ENCODE measurements at places on chromosomes 4 and X.

- DNase-seq = no peak
These were observed 48.8 kb upstream of the RELL1 start for GRCh38 chr4:37734989-37735388.

- no peak for DNase-seq
These were observed 32.8 kb downstream of the HTT start for GRCh38 chr4:3107271-3107670.

DNA sequence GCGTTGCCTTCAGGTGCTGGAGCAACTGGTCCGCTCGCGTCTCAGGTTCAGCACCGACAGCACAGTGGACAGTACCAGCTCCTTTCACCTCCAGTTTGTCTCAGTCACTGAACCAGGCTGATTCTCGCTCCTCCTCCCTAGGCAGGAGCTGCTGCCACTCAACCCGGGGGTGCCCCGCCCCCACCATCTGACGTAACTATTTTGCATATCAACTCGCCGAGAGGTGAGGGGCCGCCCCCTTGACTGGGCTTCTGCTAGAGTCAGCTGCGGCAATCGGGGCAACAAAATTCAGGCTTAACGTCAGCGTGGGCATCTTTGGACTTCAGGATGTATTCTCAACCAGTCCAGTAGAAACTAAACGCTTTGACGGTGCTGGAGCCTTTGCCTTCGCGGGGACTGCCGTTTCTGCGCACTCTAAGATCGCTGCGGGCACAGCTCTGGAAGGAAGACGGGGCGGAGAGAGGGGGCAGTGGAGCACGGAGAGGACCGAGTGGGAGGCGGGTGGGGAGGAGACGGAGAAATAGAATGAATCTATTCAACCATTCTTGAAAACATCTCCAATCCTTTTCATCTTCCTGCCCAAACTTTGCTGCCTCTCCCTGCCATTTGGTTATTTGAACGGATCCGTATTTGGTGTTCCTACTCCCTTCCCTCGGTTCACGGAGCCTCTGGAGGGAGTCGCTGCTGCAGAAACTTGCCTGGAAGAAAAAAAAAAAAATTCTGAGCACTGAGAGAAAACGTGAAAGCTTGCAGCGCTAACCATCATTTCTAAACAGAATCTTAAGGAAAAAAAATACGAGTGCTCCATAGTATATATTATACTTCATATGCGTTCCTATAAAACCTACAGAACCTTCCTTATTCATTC is at the start of gene FSTL5:
FSTL5 (minus strand) TSS at position 109 of the 868 bp plus-strand sequence. CDS start 52,604 bp downstream, outside the sequence.
- no peak for DNase-seq

DNA sequence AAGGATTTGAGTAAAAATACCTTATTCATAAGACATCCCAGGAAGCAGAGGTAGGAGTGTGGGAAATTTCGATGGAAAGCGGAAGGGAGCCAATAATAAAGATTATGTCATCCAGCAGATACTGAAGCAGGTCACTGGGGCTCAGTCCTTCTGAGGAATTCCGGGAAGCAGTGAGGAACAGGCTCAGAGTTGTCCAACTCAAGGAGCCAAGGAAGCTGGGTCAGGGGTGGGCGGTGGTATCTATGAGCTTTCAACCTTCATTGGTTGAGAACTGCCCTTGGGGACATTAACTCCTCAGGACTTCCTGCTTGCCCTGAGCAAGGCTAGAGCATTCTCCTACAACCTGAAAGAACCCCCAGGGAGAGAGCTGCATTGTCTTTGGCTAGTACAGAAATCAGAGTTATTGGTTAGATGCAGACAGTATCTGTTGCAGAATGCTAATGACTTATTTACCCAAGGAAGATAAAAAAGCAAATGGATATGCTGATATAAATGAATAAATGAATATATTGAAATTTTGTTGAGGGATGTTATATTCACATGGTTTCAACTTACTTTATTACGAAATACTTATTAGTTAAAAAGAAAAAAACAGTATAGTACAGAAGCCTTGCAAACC is 68.2 kb downstream of the DMP1 start:
- DNase-seq = no peak

DNA sequence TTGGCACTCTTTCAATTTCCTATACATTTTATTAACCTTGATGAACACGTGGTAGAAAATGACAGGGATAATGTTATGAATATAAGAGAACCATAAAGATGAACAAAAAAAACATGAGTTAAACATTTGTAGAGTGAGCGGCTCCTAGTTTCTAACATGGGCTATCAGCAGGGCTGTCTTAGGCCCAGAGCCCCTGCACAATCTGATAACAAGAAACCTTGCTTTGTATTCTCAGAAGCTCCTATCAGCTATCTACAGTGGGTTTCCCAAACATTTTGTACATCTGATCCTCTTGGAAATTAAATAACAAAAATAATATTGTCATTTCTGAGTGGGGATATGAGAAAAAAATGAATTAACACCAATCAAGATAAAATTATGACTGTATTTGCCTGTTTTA is 10.6 kb upstream of the RBPJ start:
- no peak for DNase-seq

DNA sequence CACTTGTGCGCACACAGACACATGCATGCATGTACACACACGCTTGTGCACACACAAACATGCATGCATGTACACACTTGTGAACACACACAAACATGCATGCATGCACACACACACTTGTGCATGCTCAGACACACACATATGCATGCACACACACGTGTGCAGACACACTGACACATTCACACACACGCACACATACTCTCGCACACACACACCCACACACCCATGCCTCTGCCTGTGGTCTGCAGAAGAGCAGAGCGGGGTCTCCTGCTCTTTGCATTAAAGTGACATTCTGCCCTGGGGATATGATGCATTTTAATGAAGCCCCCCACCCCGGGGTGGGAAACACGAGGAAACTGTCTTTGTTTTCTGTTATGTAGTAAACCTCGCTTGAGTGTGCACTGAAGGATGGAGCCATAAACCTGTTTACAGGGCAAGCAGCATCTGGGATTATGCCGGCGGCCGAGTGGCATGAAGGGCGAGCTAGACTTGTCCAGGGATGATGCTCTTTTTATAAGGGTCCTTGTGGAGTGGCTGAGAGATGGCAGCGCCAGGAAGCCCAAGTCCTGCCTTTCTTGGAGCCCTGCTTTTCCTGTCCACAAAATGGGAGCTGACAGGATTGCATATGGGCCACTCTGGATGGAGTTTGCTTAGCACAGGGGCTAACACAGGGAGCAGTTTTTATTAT is 17.8 kb downstream of the PSAPL1 start:
- no peak for DNase-seq

DNA sequence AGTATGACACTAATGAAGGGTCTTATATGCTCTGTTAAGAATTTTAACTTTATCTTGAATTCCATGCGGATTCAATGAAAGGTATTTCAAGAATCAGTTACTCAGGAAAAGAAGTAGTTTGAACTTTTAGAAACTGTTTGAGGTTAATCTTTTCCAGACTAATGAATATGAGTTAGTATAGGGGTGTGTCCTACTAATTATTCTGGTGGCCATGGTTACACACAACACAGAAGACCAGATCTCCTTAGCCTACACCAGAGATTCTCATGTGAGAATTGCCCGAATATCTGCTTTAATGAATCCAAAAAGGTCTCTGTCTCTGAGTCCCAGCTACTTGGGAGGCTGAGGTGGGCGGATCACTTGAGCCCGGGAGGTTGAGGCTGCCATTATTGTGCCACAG is 100.4 kb downstream of the MMRN1 start:
- no peak for DNase-seq

DNA sequence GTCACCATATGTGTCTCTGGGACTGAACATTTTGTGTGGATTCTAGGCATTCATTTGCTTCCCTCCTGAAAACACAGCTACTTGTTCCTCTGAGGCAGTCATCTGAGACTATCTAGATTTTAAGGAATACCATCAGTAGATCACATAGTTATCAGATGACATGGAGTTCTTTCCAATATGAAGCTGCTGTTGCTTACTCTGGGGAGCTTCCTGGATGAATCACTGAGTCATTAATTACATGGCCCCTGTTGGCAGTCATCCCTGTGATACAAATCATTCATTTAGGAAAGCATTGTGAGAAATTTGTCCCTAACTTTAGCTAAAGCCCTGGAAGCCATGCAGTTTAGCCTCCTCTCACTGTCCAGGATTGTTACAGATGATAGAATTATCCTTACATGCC is 98.2 kb upstream of the ARSJ start:
- no peak for DNase-seq

DNA sequence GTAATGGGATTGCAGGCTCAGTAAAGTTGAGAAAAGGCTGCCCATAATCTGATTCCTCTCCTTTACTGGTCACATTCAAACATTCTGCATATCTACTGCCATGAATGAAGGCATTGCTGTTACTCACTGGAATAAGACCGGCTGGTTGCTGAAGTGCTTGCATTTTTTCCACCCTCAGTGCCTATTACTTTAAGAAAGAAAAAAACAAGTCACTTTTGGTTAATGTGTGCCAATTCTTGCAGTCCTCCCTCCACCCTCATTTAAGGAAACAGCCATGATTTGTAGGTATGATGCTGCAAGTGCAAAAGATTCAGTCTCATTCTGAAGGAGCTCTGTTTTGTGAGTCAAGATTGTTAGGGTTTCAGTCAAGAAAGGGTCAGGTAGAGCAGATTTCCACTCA is 94.9 kb downstream of the EMCN start:
- no peak for DNase-seq

DNA sequence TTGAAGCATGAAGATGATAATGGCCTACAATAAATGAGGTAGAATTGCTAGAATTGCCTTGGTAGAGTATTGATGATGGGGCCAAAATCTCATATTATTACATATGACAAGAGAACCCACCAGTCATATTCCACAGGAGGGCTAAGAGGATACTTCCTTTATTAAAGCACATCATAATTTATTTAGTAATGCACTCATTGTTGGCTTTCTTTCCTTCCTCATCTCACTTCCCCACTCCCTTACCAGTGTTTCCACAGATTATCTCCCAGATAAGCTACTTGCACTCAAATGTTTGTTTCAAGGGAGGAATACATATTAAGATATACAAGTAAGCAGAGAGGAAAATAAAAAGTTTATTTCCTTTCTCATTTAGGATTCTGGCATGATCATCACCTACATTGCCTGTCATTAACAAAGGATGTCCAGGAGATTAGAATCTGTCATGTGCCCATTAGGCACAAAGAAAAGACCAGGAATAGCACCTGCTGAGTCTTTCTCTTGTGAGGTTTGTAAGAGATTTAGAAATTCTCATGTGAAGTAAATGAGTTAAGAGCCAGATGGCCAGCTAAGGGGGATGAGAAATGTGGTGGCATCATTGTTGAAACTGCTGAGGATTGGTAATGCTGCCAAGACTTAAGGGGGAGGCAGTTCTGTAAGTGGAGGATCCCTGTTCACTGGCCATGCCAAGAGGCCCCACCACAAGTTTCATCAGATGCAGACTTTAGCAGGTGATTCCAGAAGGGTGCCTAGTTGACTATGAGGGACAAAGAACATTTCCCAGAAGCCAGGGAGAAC is 52.4 kb upstream of the PRDM8 start:
- no peak for DNase-seq

DNA sequence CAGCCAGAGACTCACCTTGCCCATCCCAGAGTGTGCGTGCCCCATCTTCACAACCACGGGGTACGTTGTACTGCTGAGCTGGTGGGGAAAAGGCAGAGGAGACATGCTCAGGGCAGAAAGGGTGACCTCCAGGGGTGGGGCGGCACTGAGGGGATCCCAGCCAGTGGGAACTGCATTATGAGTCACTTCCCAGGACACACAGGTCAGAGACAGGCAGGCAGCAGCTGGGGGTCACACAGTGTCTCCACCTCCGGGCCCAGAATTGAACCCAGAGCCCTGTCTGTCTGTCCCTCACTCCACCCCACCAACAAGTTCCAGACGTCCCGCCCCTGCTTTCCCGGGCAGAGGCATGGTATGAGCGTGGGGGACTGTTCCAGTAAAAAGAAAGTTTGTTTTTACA is 4.8 kb upstream of the TIMP1 start:
- DNase-seq = no peak

GRCh38 chrX:155966876-155967275 is 30.6 kb upstream of the IL9R start:
- no peak for DNase-seq

DNA sequence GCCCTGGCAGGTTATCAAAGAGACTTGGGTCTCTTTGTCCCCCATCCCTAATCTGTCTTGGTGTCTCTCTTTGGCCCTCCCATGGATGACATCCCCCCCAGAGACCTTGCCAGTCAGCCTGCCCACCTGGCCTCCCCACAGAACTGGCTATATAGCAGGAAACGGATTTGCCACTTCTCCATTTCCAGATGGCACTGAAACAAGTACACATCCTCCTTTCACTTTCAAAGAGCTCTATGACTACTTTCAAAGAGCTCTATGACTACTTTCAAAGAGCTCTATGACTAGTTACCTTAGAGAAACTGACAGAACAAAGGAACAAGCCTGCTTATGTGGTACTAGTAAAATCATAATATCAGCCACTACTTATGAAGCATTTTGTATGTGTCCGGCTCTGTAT is 175.3 kb downstream of the MAML3 start:
- no peak for DNase-seq

DNA sequence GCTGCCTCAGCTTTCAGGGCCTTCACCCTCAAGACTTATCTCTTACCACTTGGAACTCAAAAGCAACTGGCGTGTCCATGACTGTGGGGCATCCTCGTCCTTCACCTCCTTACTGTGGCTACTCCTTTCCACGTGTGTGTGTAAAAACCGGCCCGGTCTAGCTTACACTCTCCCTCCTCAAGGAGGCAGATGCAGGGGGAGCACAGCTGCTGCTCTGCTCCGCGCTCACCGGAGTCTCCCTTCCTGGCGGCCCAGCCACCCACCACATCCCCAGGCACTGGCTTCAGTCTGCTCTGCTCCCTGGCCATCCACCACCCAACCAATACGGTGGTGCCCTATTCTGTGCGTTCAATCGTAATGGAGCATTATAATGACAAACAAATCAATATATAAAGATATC is 8.3 kb downstream of the RNF212 start:
- DNase-seq = no peak

DNA sequence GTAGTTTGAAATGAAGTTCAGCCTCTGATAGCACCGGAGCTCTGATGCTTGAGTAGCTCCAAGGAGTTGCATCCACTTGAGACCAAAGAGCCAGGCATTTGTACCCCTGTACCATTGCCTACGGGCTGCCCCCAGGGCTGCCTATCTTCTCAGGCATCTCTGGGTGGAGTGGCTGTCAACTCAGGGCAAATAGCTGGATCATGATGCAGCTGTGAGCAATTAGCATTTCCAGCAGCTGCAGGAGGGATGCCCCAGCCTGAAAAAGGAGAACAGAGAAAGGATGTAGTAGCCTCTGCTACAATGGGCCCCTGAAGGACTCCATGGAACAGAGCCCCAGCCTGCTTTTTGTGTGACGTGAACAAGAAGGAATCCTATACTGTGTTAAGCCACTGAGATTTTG is 492.6 kb downstream of the BCOR start:
- no peak for DNase-seq

DNA sequence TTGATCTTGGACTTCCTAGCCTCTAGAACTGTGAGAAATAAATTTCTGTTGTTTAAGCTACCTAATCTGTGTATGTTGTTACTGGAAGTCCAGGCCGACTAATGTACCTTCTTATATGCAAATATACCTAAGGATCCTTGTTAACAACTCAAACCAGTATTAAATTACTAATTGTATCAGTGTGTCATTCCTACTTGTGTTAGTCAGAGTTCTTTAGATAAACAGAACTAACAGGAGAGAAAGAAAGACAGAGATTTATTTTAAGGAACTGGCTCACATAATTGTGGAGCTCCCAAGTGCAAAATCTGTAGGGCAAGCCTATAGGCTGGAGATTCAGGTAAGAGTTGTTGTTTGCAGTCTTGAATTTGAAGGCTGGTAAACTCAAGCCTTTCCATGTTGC is 120.0 kb downstream of the ADGRL3 start:
- no peak for DNase-seq

GRCh38 chrX:85221361-85221760 is 22.2 kb downstream of the SATL1 start:
- DNase-seq = no peak

GRCh38 chr4:174444390-174444789 is 77.9 kb downstream of the HPGD start:
- DNase-seq = no peak
